ENCODE measurements at places on chromosomes 3 and 15.

DNA sequence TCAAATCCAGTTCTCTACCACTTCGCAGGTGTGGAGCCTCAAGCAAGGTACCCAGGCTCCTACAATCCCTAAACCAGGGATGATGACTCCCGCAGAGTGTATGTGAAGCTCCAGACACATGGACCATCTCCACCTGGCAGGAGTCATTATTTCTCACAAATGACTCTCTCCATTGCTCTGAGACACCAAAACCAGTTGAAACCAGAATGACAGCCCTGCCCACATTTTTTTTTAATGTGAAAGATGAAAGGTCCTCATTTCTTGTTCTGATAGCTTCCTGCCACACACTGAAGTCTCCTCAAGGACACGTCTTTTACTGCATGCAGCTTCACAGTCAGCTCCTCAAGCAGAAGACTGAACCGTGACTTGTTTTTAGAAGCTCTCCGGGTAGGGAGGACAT, 61.4 kb upstream of the ZBTB38 start:
- no peak for DNase-seq

DNA sequence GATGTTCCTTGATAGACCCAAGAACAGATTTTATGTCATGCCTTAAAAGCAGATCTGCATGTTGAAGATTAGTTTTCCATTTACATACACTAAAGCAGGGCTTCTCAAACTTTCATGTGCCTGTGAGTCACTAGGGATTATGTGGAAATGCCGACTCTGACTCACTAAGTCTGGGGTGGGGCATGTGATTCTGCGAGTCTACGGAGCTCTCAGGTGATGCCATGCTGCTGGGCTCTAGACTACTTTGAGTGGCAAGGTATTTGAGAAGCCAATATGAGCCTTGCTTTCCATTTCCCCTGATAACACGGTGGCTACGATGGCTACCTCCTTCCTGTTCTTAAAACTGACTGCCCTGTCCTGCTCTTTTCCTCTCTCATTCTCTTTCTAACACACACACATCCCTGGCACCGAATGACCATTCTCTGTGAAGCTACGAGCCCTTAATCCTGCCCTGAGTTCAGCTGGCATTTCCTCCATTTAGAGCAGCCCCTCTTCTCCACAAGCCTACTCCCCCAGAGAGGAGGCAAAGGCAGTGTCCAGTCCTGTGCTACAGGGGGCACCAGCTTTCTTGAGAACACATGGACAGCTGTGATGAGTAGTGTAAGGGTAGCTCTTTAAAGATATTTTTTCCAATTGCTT, 39.7 kb upstream of the PYGO1 start:
- no peak for DNase-seq

DNA sequence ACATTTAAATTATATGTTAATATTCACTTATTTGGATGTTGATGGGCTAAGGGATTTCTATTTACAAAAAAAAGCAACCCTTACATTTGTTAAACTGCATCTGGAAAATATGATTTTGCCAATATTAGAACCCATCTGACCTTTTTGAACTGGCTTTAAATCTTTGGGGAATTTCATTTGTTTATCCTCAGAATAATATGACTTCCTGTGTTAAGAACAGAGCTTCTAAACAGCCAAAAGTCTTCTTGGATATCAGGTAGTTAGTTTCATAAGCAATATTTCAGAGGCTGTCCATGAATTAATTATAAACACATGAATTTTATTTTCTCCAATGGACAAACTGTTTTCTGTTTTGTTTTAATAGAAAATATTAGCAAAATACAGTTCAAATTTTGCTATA, 301.9 kb upstream of the AGTR1 start:
- DNase-seq, result no peak

DNA sequence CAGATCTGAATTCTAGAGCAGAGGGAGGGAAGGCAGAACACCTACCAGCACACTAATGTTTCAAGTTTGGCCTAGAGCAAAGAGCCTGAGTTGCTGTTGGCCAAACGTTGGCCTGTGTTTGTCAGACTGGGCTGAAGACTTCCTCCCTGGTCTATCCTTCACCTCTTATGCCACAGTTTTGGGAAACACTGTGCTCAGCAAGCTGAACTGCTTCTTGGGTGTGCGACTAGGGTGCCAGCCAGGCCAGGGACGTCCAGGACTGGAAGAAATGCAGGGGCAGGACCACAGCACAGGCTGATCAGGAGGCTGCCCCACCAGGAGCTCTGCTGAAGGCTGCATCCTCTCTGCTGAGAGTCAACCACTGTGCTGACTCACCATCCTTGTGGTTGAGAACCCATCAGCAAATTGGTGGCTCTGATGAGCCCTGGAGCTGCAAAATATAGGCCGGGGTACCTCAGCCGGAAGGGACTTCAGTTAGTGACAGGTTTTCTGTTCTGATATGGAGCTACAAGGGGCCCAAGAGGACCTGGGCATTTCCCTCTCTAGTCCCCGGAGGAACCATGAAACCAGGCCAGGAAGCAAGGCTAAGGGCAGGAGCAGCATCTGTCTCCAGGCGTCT, 131.6 kb upstream of the RASGRP1 start:
- no peak for DNase-seq

Measured in NCI-H2081 treated with DMSO at 0.1 percent for 48 hours (cell line).